ENCODE measurements at places on chromosomes 1 and 21.
A peak's percentile ranks its signal among the peaks of the same experiment; 100 is the strongest.

DNA sequence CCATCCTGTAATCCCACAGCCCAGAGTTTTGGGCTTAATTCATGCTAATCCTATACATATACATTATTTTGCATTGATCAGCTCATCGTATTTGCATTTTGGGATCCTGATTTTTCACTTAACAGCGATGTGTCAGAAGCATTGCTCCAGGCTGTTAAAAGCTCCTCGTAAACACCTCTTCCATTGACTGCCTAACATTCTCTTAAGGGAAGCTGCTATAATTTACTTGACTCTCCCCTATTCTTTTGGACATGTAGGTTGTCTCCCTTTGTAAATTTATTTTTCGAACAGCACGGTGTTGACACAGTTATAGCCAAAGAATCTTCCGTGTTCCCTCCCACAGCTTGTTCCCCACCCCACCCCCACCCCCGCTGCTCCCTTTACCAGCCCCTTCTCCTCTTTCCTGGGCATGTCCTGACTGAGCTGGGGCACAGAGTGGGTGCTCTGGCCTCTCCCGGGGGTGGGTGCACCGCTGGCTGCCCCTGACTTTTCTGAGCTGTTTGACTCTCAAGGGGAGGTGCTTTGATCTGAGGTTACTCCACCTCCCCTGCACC, 22.8 kb downstream of the LDLRAP1 start:
- no peak for DNase-seq

GRCh38 chr1:112046630-112047029, 57.2 kb upstream of the KCND3 start:
- DNase-seq: no peak

DNA sequence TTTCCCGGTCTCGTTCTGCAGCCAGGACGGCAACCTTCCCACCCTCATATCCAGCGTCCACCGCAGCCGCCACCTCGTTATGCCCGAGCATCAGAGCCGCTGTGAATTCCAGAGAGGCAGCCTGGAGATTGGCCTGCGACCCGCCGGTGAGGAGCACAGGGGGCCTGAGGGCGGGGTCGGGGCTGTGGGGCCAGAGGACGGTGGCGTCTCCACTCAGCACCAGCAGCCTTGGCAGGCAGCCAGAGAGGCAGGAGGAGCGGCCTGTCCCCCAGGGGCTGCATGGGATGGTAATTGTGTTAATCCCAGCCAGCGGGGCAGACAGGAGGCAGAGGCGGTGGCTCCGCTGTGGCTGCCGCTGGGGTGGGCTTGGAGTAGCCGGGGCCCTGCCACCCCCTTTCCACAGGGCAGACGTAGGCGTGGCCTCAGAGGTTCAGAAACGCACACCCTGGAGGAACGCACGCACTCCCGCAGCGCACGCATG, 12.1 kb downstream of the SAMD11 start:
- DNase-seq: no peak

GRCh38 chr1:31152181-31152795, 86.8 kb upstream of the PUM1 start:
- DNase-seq: no peak

DNA sequence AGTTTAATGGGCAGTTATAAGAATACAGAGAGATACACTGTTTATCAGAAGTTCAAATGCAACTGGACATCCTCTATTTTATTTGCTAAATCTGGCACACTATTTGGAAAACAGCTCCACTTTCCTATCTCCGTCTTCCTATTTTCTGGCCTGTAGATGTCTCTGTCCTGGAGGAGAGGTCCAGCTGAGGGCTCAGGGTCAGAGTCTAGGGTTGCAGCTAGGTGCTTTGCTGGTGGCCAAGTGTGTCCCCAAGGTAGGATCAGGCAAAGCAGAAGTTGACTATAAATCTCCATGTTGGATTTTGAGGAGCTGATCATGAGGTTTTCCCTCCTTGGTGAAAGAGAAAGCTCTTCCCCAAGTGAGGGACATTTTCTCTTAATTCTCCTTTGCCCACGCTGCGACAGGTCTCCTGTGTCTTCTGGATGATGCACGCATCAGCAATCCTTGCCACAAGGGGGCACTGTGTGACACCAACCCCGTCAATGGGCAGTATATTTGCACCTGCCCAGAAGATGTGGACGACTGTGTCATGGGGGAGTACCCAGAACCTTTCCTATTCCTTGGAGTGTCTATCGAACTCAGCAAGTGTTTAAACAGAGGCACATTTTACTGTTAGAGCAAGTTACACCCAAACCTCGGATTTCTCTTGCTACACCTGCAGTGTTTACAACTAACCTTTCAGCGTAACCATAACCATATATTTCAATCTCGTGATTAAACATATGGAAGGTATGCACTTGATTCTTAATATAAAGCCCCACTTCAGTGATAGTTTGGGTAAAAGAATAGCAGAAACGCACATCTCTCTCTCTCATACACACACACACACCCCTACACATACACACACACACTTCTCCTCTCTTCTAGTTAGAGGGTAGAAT, 10.2 kb downstream of the ADAM30 start:
- DNase-seq: peak; percentile 19

- DNase-seq: no peak
Measured at GRCh38 chr1:21762022-21762404, 20.9 kb downstream of the USP48 start.

- no peak for DNase-seq
Measured at GRCh38 chr1:236063919-236064673, 794 bp downstream of the NID1 start.

- no peak for DNase-seq
Measured at GRCh38 chr1:178614286-178614685, 101.4 kb downstream of the TEX35 start.
